ENCODE measurements at places on chromosomes 1 and 21.

- no peak for DNase-seq
Measured at GRCh38 chr1:89703469-89703868, 70.5 kb downstream of the LRRC8C start.

DNA sequence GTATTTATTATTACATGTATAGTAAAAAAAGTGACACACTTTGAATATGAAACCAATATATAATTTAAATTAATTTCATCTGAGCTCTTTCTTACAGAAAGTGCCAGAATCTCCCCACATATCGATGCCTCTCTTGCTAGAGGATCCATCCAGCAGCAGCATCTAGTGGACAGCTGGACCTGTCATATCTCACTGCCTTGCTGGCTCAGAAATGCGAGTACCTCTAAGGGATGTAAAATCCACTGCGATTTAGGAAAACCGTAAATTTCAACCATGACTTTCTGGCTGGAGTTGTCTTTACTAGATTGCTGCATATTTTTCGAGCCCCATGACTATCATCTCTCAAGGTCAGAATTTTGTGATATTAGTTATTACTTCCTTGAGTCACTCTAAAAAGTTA is 333.8 kb downstream of the NEGR1 start:
- DNase-seq = no peak

DNA sequence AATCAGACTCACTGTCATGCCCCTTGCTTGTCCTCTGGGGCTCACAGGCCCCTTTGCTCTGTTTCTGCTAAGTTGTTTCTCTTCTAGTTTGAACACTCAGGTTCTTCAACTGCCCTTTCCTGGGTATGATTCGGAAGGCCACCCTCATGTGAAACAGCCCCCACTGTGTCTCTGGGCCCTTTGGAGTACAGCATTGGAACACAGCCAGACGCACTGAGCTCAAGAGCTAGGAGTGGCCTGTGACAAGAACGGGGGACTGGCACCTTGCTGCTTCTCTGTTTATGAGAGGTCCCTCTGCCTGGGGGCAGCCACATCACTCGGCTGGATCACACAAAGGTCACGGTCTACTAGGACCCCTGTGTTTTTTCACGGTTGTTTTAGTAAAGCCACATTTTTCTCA is 114.4 kb upstream of the ZC3H12A start:
- DNase-seq = peak; percentile 52

GRCh38 chr1:159902541-159902940 is 2.6 kb upstream of the CFAP45 start:
- DNase-seq = no peak

DNA sequence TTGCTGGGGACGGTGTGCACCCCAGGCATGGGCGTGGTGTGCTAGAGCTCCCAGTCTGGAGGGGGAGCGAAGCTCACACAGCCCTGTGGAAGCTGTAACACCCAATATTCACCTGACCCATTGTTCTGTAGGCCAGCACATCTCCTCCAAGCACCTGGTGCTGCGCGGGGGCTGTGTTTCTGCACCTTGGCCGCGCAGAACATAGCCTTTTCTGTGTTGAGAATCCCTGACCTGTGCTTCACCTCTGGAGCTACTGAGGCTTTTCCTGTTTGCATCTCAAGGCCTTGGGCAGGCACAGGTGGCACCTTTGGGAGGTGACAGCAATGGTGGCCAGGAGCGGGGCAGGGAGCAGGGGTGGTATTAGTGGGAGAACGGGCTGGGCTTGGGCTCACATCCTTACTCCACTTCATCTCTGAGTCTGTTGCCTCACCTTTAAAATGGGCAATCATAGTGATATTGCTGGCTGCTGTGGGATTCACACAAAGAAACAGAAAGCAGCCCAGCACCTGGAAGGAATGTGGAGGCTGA is 343.9 kb upstream of the AJAP1 start:
- DNase-seq = no peak

DNA sequence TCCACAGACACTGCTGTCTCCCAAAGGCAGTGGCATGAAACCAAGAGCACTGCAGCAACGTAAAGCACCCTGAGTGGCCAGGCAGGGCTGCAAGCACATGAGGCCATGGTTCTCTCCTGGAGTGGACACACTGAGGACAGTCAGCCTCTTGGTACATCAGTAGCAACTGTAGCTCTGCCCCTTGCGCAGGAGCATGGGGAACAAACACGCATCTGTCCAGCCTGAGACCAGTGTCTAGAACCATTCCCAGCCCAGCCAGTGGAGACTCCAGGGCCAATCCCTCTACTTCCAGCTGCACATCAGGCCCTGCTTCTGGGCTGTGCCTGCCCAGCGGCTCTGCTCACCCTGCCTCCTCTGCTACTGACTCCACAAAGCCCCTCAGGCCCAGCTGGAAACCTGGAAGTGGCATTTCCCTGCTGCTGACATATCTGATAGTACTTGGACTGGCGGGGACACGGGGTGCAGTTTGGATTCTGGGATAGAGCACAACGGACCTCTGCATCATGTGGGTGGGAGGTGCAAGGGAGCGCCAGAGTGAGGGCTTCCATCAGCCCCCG is 49.0 kb downstream of the TOR1AIP2 start:
- DNase-seq = no peak

DNA sequence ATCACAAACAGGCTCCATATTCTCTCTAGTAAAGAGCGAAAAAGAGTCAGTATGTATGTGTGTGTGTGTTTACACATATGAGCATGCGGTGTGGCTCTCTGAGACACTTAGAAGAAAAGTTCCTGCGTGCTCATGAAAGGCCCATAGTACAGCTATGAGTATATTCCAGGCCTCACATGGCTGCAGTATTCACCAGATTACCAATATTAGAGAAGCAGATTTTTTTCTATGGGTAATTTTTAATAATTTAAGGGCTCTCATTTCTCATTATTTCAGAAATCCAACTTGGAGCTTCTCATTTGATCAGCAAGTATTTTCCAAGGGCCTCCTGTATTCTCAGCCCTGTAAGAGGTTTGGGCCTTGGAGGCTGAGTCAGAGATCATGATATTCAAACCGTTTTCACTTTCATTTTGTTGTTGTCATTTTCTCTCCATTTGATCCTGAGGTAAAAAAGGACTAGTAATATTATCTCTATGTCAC is 232.9 kb upstream of the SGIP1 start:
- no peak for DNase-seq

- DNase-seq = no peak
Measured at GRCh38 chr21:29418813-29419212, 120.1 kb downstream of the BACH1 start.

DNA sequence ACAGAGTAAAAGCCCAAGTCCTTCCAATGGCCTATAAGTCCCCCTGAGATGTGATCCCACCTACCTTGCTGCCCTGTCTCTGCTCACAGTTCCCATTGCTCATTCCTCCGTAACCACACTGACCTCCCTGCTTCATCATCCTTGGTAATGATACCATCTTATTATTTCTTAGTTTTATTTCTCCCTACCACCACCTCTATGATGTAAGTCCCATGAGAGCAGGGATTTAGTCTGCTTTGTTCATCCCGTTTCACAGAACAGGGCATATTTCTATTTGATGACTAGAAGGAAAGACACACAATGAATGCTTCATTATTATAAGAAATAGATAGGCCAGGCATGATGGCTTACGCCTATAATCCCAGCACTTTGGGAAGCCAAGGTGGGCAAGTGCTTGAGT is 22.5 kb downstream of the NIBAN1 start:
- no peak for DNase-seq

DNA sequence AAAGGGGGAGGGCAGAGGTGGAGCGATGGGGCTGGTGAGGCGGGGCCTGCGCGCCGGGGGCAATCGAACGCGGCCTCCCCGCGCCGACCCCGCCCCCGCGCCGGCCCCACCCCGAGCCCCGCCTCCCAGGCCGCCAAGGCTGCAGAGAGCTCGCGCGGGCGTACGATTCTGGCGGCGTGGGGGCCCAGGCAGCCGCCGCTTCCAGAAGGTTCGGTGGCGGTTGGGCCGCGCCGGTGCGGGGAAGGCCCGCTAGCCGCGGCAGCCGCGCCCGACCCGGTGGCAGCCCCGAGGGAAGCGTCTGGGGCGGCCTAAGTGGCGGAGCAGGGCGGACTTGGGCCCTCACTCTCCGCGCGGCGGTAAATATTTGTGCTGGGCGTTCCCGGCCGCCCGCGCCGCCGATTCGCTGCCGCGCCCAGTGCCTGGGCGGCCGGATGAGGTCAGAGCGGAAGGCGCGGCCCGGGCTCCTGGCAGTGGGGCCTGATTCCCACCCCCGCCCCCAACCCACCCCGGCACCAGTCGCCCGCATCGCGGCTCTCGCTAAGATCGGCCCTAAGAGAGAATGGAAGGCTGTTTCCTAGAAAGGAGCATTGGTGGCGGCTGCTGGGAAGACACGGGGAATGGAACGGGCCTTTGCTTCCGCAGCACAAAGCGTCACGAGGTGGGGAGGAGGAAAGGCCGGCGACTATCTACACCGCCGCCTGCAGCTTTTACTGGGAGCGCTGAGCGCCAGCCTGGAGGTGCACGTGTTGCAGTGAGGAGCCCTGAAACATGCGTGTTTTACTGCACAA is at the start of gene ACOT7:
ACOT7 (minus strand) TSS at position 368 of the 788 bp plus-strand sequence. CDS start 368 bp downstream, outside the sequence.
- DNase-seq = peak; percentile 96

DNA sequence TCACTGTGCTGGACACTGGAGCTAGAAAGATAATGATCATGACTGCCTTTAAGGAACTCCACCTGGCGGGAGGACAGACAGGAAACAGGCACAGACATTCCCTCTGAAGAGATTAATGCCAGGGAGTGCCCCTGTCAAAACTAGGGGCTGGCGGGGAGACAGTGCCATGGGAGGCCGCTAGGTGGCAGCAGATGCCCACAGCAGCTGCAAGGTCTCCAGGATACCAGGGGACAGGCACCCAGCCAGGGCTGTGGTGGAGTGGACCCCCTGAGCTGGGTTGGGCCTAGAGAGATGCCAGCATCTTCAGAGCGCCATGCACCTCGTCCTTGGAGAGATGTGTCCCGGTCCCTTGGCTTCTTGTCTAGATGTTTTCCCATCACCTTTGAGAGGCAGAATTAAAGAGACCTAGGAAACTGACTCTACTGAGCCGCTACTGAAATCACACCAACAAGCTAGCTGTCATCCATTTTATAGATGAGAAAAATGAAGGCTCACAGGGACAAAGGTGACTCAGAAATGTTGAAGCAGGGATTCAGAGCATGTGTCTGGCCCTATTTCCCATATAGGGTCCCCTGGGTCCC is 3.6 kb downstream of the REN start:
- DNase-seq = peak; percentile 80

DNA sequence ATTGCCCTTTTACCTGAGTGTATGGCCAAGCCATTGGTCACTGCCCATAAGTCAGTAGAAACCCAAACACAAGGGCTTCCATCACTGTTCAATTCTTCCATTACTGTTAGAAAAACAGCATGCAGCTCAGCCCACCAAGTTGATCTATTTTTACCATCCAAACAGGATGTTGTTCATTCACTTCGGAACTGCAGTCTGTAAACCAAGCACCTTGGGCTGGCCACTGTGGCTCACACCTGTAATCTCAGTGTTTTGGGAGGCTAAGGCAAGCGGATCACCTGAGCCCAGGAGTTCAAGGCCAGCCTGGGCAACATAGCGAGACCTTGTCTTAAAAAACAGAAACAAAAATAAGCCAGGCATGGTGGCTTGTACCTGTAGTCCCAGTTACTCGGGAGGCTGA is 8.7 kb upstream of the MFSD2A start:
- DNase-seq = no peak

- peak; percentile 88 for DNase-seq
Measured at GRCh38 chr1:177170756-177171535, at the start of gene BRINP2. Gene BRINP2 (plus strand): TSS chr1:177170958. CDS start chr1:177229877, 58,919 bp downstream.

DNA sequence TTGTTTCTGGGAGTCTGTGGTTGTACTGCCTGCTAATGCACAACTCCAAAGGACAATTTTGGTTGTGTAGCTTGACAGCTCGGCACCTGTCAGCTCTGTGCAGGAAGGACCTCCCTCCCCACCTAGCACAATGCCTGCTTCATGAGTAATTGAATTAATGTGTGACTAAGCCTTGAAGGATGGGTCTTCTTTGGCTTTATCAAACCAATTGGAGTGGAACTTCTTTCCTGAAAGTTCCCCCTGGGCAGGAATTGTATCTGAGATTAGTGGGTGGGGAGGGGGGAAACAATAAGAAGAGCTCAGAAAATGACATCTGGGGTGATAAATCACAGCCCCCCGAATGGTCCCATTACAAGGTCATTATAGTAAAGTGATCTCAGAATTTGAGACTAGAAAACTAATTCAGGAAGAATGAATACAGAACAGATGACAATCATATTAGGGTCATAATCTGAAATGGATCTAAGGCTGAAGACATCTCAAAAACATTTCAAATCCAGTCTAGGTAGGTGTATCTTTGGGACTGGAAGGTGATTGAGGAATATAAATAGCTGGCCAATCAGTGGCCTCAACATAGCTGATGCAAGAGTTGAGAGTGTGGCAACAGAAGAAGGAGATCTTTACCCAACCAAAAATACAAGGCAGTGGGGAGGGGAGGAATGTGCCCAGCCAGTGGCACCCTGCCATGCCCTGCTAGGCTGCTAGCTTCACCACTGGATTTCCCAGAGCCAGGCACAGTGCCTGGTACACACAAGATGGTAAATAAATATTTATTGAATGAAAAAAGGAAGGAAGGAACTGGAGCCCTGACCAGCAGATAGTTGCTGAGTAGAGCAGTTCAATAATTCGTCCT is 10.1 kb upstream of the SESN2 start:
- DNase-seq = no peak

DNA sequence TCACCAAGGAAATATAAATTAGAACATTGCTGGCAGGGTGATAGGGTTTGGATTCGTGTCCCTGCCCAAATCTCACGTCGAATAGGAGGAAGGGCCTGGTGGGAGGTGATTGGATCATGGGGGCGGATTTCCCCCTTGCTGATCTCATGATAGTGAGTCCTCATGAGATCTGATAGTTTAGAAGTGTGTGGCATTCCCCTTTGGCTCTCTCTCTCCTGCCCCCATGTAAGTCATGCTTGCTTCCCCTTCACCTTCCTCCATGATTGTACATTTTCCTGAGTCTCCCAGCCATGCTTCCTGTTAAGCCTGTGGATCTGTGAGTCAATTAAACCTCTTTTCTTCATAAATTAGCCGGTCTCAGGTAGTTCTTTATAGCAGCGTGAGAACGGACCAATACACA is 60.6 kb downstream of the VPS26C start:
- no peak for DNase-seq

- no peak for DNase-seq
Measured at GRCh38 chr21:36450511-36450910, 29.4 kb downstream of the CLDN14 start.

GRCh38 chr1:159826441-159827101 is at the start of gene SLAMF8:
Gene SLAMF8 (plus strand): TSS chr1:159826873. CDS start chr1:159826899, 26 bp downstream.
- DNase-seq = no peak

- DNase-seq = no peak
Measured at GRCh38 chr1:90919900-90920299, 101.9 kb downstream of the ZNF644 start.

DNA sequence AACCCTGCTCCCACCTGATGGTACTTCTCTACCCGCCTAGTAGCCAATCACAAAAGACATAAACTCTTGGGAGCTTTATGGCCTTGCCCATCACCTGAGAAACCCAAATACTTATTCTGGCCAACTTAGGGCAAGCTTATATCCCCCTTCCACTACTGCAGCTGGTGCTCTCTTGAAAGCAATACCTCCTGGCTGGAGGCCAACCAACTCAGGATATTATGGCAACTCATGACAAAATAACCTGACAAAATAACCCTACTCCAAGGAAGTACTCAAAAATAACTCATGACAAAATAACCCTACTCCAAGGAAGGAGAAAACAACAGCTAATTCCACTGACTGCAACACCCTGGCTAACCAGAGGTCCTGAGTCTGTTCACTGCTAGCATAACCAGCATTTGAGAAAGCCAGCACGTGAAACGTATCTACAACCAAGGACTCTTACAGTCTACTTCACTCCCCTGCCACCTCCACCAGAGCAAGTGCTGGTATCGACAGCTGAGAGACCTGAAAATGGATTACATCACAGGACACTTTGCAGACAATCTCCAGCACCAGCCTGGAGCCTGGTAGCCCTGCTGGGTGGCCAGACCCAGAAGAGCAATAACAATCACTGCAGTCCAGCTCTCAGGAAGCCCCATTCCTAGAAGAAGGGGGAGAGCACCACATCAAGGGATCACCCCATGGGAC is 179.9 kb downstream of the COL24A1 start:
- no peak for DNase-seq

All from NCI-H1092 (cell line).